ENCODE measurements at places on chromosomes 5 and 9.

- DNase-seq: no peak
Measured at GRCh38 chr5:11878814-11879213, 25.4 kb downstream of the CTNND2 start.

DNA sequence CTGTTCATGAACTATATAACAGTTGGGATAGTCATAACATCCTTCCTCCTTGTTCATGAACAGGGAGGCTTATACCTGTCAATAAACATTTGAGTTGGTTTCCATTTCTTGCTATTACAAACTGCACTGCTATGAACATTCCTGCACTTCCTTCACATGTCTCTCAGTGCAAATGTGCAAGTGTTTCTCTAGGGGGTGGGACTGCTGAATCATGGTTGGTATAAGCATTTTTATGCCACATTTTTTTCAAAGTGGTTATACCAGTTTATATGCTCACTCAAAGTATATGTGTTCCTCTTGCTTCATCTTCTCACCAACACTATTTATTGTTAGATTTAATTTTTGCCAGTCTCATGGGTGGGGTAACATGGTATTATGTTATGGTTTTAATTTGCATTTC, 25.8 kb upstream of the TPD52L3 start:
- no peak for DNase-seq

DNA sequence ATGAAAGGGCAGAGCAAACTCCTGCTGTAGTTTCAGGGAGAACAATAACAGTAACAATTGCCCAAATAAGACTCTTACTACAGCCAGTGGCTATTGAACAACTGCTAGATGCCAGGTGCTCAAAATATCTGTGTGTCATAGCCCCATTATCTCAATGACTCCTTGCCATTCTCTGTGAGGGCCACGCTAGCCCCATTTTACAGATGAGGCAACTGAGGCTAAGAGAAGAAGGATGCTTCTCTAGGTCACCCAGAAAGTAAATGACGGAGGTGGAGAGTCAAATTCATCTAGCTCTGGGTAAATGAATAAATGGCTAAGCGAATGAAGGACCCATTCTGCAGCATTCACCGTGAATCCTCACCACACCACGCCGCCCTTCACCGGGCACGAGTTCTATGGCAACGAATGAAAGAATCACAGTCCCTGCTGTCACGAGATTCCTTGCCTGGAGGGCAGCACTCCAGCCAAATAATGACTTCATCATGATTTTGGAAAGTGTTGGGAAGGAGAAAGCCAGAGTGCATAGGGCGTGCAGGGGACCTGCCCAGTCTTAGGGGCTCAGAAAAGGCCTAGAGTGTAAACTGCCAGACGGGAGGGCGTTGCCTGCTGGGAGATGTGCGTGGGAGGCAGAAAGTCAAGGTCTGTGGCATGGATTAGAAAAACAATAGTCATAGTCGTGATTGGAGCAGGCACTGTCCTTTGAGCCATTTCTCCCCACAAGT, 147.2 kb downstream of the C9orf50 start:
- DNase-seq: no peak

DNA sequence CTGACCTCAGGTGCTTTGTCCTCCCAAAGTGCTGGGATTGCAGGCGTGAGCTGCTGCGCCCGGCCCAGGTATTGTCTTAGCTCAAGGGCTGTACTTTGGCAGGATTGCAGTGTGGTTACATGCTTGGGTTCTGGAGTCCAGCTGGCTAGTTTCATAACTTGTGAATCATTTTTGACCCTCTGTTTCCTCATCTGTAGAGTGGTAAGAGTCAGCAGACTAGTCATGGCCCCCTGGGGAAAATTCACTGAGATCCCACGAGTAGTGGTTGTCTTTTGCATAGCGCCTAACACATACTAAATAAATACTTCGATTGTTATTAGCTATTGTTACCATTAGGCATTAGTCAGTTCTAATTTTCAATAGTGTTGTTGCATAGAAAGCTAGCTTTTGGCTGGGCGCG, 14.3 kb downstream of the PTPA start:
- no peak for DNase-seq

DNA sequence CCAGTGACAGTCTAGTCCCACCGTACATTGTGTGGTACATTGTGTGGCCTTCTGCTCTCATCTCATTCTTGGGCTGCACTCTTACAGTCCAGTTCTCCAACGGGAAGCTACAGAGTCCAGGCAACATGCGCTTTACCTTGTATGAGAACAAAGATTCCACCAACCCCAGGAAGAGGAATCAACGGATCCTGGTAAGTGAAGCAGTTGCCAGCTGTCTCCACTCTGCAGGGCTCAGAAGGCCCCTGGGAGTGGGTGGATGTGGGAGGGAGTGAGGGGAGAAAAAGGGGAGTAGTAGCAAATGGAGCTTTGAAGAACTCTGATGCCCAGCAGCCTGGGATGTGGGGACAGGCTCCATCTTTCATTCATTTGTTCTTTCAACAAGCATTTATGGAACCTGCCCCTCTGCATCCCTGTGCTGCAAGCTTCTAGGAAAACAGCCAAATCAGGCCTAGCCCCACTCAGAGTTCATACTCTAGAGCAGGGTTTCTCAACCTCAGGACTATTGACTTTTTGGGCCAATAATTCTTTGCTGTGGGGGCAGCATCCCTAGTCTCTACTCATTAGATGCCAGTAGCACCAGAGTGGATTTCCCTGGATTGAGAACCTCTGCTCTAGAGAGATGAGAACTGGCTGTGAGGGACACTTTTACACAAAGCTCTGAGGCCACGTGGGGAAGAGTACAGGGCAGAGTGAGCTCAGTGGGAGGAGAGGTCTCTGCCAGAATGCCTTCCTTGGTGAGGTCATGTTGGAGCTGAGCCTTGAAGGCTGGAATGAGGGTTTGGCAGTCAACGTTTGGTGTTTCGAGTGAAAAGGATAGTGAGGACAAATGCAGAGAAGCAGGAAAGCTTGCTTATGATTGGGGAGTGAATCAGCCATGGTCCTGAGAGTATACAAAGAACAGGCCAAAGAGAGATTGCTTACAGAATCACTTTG, 1.1 kb downstream of the POLR1E start:
- no peak for DNase-seq

DNA sequence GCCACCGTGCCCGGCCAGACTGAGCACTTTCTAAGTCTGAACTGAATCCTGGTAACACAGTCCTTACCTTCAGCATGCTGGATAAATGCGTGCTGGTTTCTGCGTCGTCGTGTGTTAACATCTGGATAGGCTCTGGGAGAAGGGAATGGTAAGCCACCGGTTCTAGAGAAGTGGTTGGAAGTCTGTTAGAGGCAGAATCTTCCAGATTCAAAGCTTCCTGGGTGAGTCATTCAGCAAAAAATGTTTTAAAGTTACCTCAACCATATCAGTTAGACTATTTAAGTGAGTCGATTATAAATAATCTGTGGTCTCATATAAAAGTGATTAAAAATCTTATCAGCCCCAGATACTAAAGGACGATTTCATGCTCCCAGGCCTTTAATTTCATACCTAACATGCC, 256.5 kb upstream of the NFIL3 start:
- DNase-seq: no peak

GRCh38 chr5:112915831-112916230, 6.2 kb downstream of the REEP5 start:
- DNase-seq: no peak

GRCh38 chr5:74310386-74310785, 330.1 kb downstream of the ENC1 start:
- DNase-seq: no peak

DNA sequence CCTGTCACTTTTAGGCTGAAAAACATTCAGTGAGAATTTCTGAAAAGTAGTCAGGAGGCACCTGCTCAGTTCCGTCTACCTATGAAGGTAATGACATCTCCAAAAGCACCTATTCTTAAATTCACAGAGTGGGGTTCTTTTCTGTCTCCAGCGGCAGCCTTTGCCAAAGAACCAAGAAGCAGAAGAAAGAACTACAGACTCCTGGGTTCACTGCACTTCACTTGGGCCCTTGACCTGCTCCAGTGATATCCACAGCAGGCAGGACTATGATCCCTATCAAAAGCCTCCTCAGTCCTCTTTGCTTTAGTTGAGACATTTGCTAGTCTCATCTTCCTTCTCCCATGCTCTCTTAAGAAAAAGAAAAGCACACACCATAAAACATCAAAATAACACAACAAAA, 19.7 kb upstream of the PLPP6 start:
- no peak for DNase-seq

- no peak for DNase-seq
Measured at GRCh38 chr9:131981116-131981776, 98.4 kb downstream of the MED27 start.

DNA sequence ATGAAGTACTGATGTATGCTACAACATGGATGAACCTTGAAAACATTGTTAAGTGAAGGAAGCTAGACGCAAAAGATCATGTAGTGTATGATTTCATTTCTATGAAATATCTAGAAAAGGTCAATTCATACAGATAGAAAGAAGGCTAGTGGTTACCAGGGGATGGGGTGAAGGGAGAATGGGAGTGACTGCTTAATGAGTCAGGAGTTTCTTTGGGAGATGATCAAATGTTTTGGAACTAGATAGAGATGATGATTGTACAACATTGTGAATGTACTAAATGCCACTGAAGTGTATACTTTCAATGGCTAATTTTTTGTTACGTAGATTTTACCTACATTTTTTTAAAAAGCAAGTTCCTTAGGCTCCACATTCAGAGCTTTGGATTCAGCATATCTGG, 14.9 kb upstream of the DELE1 start:
- DNase-seq: no peak

GRCh38 chr5:158026304-158027031, 167.5 kb upstream of the CLINT1 start:
- no peak for DNase-seq

GRCh38 chr5:158050421-158050820, 191.5 kb upstream of the CLINT1 start:
- DNase-seq: no peak

- no peak for DNase-seq
Measured at GRCh38 chr5:79183617-79184016, 52.3 kb upstream of the JMY start.

- no peak for DNase-seq
Measured at GRCh38 chr5:138649775-138650174, 74.6 kb upstream of the HSPA9 start.

DNA sequence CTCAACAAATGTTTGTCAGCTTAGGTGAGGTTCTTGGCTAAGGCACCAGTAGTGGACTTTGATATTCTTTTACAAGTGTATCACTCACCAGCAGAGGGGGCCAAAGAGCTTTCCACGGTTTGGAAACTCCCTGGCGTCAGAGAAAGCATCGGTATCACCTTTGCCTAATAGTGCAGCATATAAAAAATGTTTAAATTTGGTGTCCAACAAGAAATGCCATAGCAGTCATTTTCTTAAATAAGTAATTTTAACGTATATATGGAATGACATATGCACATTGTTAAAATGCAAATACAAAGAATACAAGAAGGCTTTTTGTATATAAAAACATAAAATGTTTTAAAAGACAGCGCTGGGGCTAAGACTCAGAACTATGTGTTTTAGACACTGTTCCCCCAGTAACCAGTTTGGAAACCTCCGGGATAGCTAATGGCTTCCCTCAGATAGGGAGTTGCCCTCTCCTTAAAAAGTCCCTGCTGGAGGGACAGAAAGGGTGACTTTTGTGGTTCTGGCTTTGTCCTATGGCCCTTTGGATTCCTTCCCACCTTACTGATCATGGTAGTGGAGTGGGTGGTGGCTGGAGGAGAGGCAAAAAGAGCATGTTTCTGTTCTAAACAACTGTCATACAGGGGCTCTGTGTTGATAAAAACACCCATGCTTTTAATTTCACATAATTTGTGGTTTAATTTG, 124.6 kb downstream of the GPBP1 start:
- peak; percentile 67 for DNase-seq

Measured in stimulated activated CD8-positive, alpha-beta memory T cell treated with anti-CD3 and anti-CD28 coated beads, Interleukin-7, amount 100 ng/mL, for 1 hour (primary cell).